Liver (tissue), 10 donors: ENCODE measurements at places on chromosomes 2 and 18. TPM values are rescaled to one million over a fixed set of nuclear protein-coding genes. Genes with fewer than 3 reads are reported as not detected.

Gene LRRC30
- not detected for polyA plus RNA-seq

Gene RASGRP3
- polyA plus RNA-seq: 5.3 TPM

Gene RTKN
- 91.7 TPM for polyA plus RNA-seq

Gene XDH
- polyA plus RNA-seq: 16.8 TPM

Gene ZNF385B
- 3.0 TPM for polyA plus RNA-seq

Gene CLEC4F
- polyA plus RNA-seq: 0.03 TPM

Gene FBLN7
- 2.4 TPM for polyA plus RNA-seq

Gene SETBP1
- polyA plus RNA-seq: 3.5 TPM

Gene TMEFF2
- not detected for polyA plus RNA-seq

Gene TMEM237
- 2.5 TPM for polyA plus RNA-seq

Gene SKOR2
- polyA plus RNA-seq: not detected

Gene B3GNT7
- 0.96 TPM for polyA plus RNA-seq

Gene PROKR1
- 0.02 TPM for polyA plus RNA-seq

Gene IL1A
- not detected for polyA plus RNA-seq

Gene GALNT5
- polyA plus RNA-seq: not detected

Gene DUSP2
- 0.99 TPM for polyA plus RNA-seq

Gene ST8SIA3
- polyA plus RNA-seq: 0.57 TPM

Gene DRC1
- polyA plus RNA-seq: not detected

Gene CLIP4
- polyA plus RNA-seq: 1.3 TPM

Gene HAAO
- 134 TPM for polyA plus RNA-seq

Gene ASPRV1
- 0.25 TPM for polyA plus RNA-seq

Gene IL1R1
- 38.2 TPM for polyA plus RNA-seq

Gene AQP4
- 0.36 TPM for polyA plus RNA-seq

Gene CSRNP3
- 1.8 TPM for polyA plus RNA-seq

Gene KLF11
- 15.8 TPM for polyA plus RNA-seq

Gene CPO
- polyA plus RNA-seq: 0.07 TPM

Gene IL36RN
- not detected for polyA plus RNA-seq

Gene ANKRD30B
- polyA plus RNA-seq: not detected

Gene LIPG
- polyA plus RNA-seq: 30.6 TPM
